Activated CD4-positive, alpha-beta T cell treated with anti-CD3 and anti-CD28 coated beads, Interleukin-2, amount 10 ng/mL, durations not matched to agents 24 days and 14 days (primary cell): ENCODE measurements at places on chromosomes 12 and 14.

GRCh38 chr12:76256321-76256720 lies 91.9 kb downstream of the BBS10 start:
- no peak for DNase-seq

GRCh38 chr12:117036547-117036946 lies 62.7 kb downstream of the TESC start:
- no peak for DNase-seq

DNA sequence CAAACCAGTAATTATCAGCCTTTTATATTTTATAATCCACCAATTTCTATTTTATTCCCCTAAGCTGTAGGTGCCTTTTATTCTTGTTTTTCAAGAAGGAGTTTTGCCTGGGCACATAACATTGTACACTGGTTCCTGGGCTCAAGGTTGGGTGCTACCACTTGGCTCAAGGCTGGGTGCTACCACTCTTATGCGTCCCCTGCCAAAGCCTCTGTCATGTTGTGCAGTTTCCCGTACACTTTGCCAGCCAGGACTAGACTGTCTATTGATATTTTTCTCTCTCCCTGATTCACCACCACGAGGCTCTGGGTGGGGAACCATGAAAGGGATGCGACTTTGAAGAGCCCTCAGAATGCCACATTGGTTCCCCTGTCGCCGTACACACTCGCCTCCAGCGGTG lies 52.5 kb upstream of the VASH1 start:
- no peak for DNase-seq

DNA sequence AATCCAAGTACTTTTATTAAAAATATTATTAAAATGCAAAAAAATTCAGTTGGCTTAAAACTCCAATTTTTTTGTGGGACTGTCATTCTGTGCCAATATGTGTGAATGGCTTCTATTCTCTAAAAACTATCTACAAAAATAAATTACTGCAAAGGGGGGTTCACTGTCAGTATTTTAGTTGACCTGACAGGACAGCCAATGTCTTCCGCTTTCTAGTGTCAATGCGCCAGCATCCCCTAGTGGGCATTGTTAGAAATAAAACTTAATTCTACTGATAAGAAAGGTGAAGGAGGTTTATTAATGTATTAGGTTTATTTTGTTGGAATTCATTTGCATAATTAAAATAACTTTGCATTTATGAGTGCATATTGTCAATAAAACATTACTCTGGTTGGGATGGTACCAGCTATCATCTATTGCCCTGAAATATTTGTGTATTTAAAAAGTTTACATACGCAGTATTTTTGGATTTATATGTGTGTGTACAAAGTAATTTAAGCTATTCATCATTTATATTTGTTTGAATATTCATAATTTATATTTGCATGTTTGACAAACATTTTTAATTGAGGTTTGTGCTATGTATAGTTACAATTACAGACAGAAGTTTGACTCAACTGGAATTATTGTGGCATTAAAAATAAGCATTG lies 527.2 kb downstream of the FLRT2 start:
- DNase-seq: peak; percentile 73
